ENCODE measurements at places on chromosomes 1 and 21. TPM values are rescaled to one million over a fixed set of nuclear protein-coding genes. Genes with fewer than 3 reads are reported as not detected.
A peak's percentile ranks its signal among the peaks of the same experiment; 100 is the strongest.

DNA sequence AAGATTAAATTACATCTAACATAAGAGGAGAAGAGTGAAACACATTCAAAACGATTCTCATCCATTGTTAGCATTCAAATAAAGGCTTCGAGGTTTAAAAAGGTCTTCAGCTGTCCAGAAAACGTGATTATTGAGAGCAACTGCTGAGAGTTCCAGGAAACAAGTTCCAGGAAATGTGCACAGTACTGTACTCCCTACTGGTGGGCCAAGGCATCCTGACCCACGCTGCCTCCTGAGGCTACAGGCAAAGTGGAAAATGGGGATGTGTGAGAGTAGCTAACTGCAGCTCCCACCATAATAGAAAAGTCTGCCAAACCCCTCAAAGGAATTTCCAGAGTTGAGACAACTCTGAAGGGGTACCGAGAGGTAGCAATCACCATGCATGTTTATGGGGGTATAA lies 2.0 kb downstream of the VAV3 start:
- DNase-seq, result peak; percentile 19
- H3K27ac ChIP-seq, result no peak overlapping the region
- H3K27me3 ChIP-seq, result peaks cover 17% of the 10 kb centered on the region
- H3K4me3 ChIP-seq, result peak overlapping the region; percentile 93

Gene ANKRD35
- 2.1 TPM for total RNA-seq

DNA sequence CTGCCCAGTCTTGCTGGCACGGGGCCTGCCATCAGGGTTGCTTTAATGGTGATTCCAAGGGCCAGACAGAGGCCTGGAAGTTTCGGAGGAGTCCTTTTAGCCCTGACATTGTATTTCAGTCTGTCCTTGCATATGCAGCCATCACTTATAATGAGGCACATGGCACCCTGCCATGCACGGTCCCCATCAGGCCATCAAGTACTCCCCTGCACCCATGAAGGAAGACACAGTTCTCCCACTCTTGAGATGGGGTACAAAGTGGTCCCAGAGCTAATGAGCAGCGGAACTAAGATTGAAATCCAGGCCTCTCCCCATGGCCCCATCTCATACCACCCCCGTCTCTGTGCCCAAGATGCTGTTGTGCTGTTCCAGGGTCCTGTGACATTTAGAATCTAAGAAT lies 596.6 kb downstream of the PTPRU start:
- no peaks in the 10 kb centered on the region for H3K36me3 ChIP-seq
- H3K4me3 ChIP-seq, result no peak overlapping the region
- H3K4me1 ChIP-seq, result peaks cover 30% of the 10 kb centered on the region
- H3K27ac ChIP-seq, result no peak overlapping the region
- H3K27me3 ChIP-seq, result peaks cover 4% of the 10 kb centered on the region
- no peak for DNase-seq

- H3K4me1 ChIP-seq, result peaks cover 9% of the 10 kb centered on the region
- no peak overlapping the region for H3K27ac ChIP-seq
- no peaks in the 10 kb centered on the region for H3K36me3 ChIP-seq
Observed at GRCh38 chr1:212045981-212046380, 10.4 kb downstream of the DTL start.

DNA sequence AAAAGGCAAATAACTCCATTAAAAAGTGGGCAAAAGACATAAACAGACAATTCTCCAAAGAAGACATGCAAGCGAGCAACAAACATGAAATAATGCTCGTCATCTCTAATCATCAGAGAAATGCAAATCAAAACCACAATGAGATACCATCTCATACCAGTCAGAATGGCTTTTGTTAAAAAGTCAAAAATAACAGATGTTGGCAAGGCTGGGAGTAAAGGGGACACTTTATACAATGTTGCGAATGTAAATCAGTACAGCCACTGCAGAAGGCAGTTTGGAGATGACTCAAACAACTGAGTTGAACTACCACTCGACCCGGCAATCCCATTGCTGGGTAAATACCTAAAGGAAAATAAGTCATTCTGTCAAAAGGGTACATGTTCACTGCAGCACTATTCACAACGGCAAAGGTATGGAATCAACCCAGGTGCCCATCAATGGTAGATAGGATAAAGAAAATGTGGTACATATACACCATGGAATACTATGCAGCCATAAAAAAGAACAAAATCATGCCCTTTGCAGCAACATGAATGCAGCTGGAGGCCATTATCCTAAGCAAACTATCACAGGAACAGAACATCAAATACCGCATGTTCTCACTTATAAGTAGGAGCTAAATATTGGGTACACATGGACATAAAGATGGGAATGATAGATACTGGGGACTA lies 25.9 kb downstream of the TSPAN2 start:
- no peaks in the 10 kb centered on the region for H3K36me3 ChIP-seq
- no peaks in the 10 kb centered on the region for H3K27me3 ChIP-seq
- H3K27ac ChIP-seq, result no peak overlapping the region

GRCh38 chr1:175482071-175482451 lies 261.3 kb downstream of the TNR start:
- H3K27ac ChIP-seq, result no peak overlapping the region
- DNase-seq, result no peak
- H3K4me1 ChIP-seq, result peaks cover 13% of the 10 kb centered on the region
- no peak overlapping the region for H3K4me3 ChIP-seq

DNA sequence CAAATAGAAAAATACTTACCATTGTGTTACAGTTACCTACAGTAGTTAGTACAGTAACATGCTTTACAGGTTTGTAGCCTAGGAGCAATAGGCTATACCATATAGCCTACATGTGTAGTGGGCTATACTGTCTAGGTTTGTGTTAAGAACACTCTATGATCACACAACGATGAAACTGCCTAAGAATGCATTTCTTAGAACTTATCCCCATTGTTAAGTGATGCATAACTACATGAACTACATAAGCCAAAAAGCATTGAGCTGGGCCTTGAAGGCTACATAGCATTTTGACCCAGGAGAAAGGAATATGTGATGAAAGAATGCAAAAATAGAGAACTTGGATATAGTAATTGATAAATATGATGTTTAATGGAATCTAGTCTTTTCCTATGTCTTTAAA lies 46.4 kb upstream of the JUN start:
- H3K36me3 ChIP-seq, result peaks cover 27% of the 10 kb centered on the region
- H3K27me3 ChIP-seq, result no peaks in the 10 kb centered on the region
- DNase-seq, result no peak
- no peak overlapping the region for H3K27ac ChIP-seq

Gene IFNAR1
- 17.7 TPM for total RNA-seq

DNA sequence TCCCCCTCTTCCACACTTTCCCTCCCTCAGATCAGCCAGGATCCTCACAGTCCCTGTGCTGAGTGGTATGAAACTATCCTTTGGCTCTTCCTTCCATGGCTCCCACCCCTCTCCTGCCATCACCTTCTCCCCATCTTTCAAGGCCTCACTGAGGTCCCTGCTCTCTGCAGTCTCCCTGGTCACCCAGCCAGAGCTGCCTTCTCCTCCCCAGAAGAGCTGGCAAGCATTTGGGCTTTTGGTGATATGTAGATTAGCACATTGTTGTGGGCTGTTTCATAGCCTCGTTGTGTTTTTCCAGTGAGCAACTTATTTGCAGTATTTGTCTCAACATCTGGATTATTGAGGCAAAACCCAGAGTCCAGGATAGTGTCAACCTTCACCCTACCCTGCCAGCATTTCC lies 2.2 kb downstream of the CSF1 start:
- H3K36me3 ChIP-seq, result peaks cover 5% of the 10 kb centered on the region
- DNase-seq, result no peak
- no peak overlapping the region for H3K4me3 ChIP-seq
- H3K27ac ChIP-seq, result no peak overlapping the region

Gene MTOR
- 82.4 TPM for total RNA-seq

DNA sequence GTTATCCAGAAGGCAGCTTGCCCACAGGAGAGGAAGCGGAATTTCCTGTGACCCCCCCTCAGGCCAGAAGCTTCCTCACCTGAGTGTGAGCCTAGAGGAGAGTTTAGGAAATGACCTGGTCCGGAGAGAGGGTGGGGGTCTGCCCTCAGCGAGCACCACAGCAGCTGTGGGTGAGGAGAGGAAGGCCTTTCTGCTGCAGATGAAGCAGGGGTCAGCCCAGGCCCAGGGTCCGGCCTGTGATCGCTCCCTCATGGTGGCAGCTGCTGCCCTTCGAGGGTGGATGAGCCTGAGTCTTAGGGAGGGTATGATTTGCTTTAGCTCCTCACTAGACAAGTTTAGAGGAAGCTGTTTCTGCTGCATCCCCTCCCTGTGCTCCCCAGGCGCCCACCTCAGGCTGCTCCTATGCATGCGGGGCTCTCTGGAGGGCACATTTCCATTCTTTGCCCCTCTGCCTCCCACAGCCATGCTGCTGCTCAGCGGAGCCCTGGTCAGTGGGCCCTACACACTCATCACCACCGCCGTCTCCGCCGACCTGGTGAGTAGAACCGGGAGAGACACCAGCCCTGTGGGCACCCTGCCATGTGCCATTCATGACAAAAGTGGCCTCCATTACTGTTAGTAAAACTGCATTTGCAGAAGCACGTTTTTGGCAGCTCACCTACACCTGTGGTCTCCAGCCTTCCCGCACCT lies 53.0 kb downstream of the SLC37A1 start:
- H3K4me1 ChIP-seq, result peaks cover 11% of the 10 kb centered on the region
- no peaks in the 10 kb centered on the region for H3K27me3 ChIP-seq
- H3K4me3 ChIP-seq, result no peak overlapping the region
- H3K27ac ChIP-seq, result no peak overlapping the region

All from glutamatergic neuron (in vitro differentiated cells).